ENCODE measurements at places on chromosomes 5 and 9.

- DNase-seq, result no peak
Observed at GRCh38 chr5:78927657-78928282, 57.3 kb downstream of the ARSB start.

- no peak for DNase-seq
Observed at GRCh38 chr5:95272316-95272929, 12.5 kb downstream of the MCTP1 start.

DNA sequence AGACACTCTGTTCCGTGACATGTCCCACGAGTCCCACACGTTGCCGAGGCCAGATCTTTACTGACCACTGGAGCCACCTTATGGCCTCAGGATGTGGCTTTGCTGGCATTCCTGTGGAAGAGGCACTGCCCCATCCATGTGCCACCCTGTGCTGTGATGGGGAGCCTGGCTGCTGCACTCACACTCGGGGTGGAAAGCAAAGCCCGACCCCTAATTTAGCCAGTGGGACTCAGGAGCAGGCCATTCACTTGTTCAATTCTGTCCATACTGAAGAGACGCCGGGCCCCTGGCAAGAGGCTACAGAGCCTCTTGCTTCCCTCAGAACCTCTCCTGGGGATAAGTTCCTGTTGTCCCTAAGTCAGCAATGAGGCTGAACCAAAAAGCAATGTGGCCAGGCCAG lies 18.6 kb upstream of the CEP72 start:
- no peak for DNase-seq

DNA sequence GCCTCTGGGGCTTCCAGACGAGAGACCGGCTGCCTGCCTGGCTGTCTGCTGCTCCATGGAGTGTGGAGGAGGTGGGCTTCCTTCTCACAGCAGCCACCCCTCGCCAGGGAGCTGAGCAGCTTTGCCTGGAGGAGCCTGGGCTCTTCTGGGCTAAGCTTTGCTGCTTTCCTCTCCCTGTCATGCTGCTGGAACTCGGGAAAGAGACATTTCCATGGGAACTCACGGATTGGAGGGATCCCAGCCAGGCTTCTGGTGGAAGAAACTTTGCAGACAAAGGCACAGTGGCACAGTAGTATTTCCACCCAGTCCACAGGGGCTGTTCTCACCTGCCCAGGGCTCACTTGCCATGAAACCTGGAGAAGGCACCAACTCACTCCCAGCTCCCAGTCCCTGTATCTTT lies 5.6 kb upstream of the NTNG2 start:
- DNase-seq, result no peak

DNA sequence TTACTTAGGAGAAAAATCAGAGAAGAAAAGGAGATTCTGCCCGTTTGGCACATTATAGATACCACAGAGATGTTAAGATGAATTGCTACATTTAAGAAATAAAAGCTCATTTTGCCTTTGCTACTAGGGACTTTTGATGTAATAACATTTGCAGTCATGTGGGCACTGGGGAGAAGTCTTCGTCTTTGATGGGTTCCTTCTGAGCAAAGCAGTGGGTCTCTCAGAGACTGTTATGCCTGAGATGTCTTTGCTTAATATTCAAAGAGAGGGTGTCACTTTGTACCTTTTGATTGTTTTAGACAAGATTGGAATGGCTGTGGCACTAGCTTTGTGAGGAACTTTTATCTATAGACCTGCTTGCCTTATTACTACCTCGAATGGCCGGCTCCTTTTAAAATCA lies 25.0 kb downstream of the SLC25A25 start:
- DNase-seq, result no peak

- DNase-seq, result no peak
Observed at GRCh38 chr9:116868201-116868600, 181.1 kb downstream of the TRIM32 start.

- no peak for DNase-seq
Observed at GRCh38 chr5:123997462-123998215, 485.7 kb downstream of the CSNK1G3 start.

DNA sequence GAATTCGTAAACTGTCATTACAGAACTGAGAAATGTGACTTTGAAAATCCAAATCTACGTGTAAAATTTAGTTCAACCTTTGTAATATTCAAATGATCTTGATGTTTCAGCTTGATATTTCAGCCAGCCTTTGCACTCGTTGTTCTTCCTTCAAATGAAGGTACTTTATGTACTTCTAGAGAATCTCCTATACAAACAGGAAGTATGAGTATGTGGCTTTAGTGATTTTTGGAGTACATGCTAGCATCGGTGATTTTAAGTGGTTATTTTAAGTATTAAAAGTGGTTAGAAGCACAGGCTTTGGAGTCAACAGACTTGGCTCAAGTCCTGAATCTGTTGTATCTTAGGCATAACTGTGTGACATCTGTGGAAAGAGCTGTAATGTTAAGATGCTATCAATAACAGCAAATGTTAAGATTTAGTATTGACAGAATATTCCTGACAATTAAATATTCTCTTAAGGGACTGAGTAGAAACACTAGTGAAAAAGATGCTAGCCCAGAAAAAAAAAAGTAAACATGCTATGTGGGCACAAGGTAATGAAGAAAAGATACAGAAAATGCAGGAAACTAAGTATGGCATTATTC lies 398.0 kb downstream of the ADGRV1 start:
- no peak for DNase-seq

Data from GM12891 (cell line).